ENCODE measurements at places on chromosomes 2 and 18. TPM values are rescaled to one million over a fixed set of nuclear protein-coding genes. Genes with fewer than 3 reads are reported as not detected.

DNA sequence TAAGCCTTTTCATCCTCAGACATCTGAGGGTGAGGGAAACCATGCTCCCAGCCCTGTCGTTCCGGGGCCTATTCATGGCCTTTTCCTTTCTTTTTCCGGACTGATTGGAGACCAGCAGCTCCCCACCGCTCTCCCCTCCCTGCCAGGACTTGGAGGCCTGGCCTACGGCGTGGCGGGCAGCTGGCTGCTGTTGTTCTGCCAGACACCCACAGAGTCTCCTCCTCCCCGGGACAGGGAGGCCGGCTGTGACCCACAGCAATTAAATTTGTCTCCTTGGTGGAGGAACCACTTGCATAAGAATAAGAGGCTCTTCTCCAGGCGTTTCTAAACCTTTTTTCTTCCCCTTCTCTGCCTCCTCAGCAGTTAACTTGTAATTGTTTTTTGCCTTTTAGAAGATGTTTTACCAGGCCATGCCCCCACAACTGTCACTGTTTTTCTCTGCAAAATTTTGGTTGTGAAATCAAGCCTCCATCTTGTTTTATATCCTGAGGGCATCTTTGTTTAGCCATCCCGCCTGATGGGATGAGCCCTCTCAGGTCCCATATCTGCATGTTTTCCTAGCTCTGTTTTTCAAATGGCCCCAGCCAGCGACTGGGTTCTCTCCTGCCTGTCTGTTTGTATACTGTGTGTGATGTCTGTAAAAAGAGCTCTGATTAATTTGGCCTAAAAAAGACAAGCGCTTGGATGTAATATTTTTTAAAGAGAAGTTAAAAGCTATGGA, 1060.0 kb upstream of the DDX18 start:
- DNase-seq = no peak

DNA sequence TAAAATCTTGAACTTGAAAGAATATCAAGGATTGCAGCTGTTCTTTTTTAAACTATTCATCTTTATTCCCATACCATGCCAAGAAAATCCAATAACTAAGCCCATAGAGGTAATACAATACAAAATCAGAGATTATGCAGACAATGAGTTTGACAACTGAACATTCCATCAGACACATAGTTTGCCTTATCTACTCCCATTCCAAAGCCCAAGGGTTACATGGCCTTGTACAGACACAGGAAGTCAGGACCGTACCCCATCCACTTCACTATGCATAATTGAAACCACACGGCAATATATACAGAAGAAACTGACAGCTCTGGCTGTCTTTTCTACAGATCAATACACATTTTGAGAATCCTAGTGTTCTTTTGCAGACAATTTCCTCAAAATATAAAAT, 181.3 kb downstream of the TMX3 start:
- DNase-seq = no peak

GRCh38 chr18:28007841-28008240, 169.1 kb downstream of the CDH2 start:
- DNase-seq = no peak

- no peak for DNase-seq
Measured at GRCh38 chr2:7915302-7916091, 766.4 kb upstream of the ID2 start.

GATA6 gene
- polyA plus RNA-seq = not detected

- no peak for DNase-seq
Measured at GRCh38 chr2:62561586-62561985, 55.6 kb upstream of the TMEM17 start.

GRCh38 chr2:10939058-10939457, 27.3 kb downstream of the KCNF1 start:
- DNase-seq = no peak

SDC1 gene
- polyA plus RNA-seq = not detected

- DNase-seq = no peak
Measured at GRCh38 chr2:238891457-238892203, 43.7 kb downstream of the TWIST2 start.

- DNase-seq = peak; percentile 11
Measured at GRCh38 chr2:68031542-68032160, 31.2 kb downstream of the C1D start.

DNA sequence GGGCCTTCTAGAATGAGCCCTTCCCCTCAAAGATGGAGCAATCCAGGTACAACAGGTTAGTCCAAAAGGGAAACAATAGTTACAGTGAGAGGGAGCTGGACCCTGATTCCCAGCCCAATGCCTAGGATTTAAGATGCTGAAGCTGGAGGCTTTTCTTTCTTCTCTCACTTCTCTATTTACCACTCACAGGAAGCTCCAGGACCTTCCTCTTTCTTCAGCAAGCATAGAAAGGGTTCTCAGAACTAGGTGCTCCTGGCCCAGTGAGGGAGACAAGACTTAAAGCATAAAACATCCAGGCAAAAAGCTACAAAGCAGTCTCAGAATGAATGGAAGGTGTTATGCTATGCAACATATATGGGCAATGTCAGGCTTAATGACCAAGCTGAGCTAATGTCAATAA, 279.0 kb downstream of the SRBD1 start:
- no peak for DNase-seq

DNA sequence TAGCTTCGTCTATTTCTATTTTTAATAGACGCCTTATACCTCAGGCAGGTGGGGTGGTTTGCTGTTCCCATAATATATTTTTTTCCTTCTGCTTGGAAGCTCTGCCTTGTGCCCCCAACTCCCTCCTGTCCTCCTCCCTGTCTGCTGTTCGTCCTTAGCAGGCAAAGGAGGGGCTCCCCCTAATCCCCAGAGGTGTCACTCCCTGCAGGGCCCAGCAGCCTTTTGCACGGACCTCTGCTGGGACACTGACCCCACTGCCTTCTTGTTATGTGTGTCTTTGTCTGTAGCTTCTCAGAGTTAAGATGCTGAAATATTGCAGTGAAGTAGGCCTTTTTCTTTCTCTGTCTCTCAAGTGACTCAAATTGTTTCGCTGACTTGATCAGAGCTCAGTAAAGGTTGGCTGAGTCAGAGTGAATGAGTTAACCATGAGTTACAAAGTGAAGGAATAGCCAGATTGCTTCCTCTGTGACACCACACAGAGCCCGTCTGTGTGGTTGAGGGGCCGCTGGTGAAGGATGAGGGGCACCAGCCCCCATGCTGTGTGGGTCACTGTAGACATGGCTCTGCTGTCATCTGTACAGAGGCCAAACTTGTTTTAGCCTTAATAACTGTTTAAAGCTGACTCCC, 47.7 kb downstream of the PRKCE start:
- DNase-seq = no peak

GRCh38 chr2:176149481-176149938, 1.8 kb upstream of the HOXD4 start:
- DNase-seq = no peak

KCNIP3 gene
- not detected for polyA plus RNA-seq

- DNase-seq = no peak
Measured at GRCh38 chr18:59323931-59324622, 5.6 kb upstream of the CPLX4 start.

DNA sequence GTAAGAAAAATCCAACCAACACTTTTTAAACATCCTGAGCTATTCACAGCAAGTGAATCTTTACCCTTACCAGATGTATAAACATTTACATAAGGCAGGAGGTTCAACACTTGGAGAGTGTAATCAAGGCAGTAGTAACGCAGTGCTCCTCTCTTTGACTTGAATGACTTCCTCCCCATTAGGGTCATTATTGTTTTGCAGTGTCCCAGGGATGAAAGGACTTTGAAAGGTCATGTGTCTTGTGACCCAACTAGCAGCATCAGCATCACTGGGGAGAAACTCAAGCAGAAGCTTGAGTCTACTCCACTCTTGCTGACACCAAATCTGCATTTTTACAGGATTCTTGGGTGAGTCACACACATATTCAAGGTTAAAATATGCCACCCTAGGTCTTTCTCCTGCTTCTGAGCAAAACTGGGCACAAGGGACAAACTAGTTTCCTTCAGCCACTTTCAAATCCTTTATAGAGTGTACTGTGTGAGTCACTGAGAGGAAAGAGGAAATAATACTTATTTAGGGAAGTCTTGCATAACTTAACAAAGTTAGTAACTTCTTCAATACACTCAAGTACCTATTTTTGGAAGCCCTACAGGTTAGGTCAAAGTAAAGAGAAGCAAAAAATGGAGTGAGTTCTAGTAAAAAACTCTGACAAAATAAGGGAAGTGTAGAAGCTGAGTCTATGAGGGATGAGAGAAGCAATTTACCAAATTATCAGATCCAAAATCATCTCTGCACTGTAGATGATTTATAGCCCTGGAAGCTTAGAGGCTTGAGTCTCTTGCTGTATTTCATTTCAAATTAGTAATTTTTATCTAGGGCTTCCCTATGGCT, 51.0 kb upstream of the EML4 start:
- DNase-seq = peak; percentile 80
